ENCODE measurements at places on chromosomes 1 and 21.

DNA sequence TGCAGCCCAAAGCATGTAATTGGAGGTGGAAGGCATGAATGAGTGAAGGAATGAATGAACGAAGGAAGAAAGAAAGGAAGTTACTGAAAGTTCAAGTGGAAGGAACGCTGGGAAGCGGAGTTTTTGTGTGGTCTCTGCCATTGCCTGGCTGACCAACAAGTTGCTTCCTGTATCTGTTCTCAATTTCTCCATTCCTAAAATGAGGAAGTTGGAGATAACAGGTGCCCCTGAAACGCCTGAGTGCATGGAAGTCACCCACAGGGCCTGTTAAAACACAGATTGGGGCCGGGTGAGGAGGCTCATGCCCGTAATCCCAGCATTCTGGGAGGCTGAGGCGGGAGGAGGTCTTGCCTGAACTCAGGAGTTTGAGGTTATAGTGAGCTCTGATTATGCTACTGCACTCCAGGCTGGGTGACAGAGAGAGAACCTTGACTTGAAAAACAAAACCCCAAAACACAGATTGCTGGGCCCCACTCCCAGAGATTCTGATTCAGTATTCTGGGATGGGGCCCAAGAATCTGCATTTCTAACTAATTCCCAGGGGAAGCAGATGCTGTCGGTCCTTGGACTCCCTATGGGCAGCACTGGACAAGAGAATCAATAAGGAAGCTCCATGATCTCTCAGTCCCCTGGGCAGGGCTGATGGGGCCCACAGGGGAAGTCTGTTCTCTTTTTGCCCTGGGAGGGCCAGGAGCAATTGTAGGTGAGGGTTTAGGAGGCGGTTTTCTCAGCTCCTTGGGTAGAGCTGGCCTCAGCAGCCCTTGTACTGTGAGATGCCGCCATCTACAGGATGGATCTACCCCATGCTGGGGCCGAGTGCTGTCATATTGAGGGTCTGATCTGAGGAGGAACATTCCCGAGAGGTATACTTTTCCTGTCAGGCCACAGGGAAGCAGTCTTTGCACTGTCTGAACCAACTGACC is 3.3 kb upstream of the CNR2 start:
- peak; percentile 36 for DNase-seq

- DNase-seq: no peak
Measured at GRCh38 chr21:41767606-41768436, 969 bp upstream of the RIPK4 start.

GRCh38 chr1:36406440-36406839 is 8.7 kb upstream of the LSM10 start:
- DNase-seq: no peak

DNA sequence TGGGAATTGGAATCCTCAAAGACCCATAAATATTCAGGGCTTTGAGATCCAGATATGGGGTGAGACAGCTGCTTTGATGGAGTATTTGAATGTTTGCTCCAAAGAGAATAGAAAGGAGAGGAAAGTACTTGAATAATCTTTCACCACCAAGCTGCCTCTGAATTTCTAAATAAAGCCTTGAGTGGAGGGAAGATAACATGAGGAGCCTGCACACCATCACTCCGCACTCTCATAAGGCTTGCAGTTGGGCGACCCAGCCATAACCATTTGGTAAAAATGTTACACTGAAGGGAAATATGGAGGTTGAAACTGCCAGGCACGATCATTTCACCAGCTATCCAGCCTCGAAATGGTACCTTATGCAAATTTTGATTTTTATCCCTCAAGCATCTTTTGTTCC is 38.4 kb downstream of the VCAM1 start:
- DNase-seq: no peak

DNA sequence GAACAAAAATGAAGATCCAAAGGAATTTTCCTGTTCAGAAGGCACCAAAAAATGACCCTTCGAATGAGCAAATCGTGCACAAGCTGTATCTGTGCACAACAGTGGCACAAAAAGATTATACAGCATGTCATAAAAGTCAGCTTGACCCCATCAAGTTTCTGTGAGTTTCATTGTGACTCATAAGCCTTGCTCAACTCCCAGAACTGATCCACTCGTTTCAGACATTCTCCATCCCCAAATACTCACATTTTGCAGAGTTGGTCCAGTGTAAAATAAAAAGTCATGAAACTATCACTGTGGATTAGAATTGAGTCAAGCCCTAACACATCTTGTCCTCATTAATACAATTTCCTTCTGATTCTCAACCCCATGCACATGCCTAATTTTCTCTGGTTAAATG is 174.7 kb upstream of the PKN2 start:
- DNase-seq: no peak
